ENCODE measurements at places on chromosomes 7 and 10.

DNA sequence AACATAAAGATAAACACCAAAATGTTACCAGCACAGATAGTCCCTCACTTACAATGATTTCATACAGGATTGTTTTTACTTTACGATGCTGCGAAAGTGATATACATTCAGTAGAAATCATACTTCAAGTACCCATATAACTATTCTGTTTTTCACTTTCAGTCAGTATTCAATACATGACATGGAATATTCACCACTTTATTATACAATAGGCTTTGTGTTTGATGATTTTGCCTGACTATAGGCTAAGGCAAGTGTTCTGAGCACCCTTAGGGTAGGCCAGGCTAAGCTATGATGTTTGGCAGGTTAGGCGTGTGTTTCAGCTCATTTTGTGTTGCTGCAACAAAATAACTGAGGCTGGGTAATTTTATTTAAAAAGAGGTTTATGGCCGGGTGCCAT lies 155.0 kb downstream of the RTKN2 start:
- DNase-seq: no peak

GRCh38 chr7:1775389-1775788 lies 105.3 kb downstream of the ELFN1 start:
- no peak for DNase-seq

DNA sequence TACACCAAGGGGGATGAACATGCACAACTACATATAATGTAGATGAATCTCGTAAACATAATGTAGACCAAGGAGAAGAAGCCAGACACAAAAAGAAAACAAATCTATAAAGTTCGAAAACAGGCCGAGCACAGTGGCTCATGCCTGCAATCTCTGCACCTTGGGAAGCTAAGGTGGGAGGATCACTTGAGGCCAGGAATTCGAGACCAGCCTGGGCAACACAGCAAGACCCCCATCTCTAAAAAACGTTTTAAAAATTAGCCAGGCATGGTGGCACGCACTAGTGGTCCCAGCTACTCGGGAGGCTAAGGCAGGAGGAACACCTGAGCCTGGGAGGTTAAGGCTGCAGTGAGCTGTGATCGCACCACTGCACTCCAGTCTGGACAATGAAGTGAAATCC lies 68.5 kb downstream of the GLI3 start:
- DNase-seq: no peak

DNA sequence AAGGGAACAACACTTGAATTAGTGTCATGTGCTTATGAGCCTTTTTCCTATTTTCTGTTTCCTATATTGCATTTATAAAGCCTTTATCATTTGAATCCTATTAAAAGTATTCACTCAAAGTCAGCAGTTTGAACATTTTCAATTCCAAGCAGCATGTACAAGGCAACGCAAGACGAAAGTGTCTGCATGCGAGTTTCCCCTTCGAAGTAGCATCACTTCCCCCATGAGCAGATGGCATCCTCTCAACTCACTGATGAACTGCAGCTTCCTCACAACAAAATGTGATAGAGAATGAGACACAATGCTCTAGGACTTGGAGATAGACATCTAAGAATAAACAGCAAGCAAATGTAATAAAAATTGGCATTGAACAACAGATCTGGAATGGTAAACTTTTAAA lies 270.7 kb downstream of the PRPF18 start:
- DNase-seq: no peak

DNA sequence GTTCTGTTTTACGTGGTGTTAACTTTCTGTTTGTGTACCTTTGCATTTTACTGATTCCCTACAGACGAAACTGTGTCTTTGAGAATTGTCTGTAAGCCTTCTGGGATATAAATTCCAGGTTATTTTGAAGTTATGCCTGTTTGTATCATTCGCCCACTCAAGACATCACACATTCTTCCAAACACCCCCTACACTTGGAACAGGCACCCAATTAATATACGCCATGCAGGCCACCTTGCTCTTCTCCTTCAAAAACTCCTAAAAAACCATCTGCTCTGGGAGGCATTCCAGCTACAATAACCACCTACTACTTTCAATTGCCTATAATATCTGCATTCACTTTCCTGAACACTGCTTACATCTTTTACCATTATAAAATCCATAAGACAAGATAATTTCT lies 453.3 kb downstream of the DGKB start:
- no peak for DNase-seq

DNA sequence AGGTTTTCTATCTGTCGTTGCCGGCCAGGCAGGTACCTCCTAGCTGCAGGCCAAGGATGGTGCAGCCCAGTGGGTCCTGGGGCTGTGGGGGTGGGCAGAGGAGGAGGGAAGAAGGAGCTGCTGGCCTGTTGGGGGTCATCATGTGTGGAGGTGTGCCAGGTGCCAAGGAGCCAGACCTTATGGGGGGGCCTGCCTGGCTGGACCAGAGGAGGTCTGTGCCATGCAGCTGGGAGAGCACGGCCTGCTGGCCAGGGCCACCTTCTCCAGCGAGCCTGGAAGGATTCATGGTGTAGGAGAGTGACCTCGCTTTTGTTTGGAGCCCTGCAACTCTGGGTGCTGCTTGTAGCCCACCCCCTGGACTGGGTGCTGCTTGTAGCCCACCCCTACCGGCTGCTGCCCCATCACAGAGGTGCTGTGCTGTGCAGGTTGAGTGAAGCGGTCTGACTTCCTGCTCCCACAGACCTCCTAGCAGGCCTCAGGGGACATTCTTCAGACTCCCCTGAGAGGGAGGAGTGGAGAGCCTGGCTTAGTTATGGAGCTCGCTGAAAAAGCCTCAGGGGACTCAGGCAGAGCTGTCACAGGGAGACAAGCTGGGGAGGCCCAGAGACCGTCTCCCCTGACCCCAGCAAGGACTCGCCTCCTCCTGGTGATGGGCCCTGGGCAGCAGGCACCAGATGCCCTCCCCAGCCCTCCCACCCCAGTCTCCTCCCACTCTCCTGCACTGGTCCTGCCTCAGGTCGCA lies 67.7 kb upstream of the AQP1 start:
- no peak for DNase-seq

GRCh38 chr7:17915796-17916195 lies 24.5 kb downstream of the SNX13 start:
- no peak for DNase-seq

DNA sequence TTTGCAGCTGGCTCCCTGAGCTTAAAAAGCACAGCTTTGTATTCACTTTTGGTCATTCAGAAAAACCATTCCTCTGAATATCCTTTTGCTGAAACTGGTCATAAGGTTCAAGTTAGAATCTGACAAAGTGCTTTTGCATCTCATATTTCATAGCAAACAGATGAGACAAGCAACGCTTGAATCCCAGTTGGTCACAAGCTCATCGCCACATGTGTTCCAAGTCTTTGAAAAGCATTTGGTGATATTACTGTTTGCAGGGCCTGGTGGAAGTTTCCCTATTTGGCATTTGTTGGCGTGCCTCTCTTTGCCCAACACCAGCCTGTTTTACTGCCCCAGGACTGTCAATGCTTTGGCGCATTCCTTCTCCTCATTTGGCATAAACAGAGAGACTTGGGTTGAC lies 10.3 kb downstream of the TACC2 start:
- no peak for DNase-seq

GRCh38 chr10:98417481-98417959 lies 2.5 kb upstream of the PYROXD2 start:
- DNase-seq: no peak

- no peak for DNase-seq
Observed at GRCh38 chr7:3591219-3591618, 290.2 kb downstream of the SDK1 start.

GRCh38 chr10:58897708-58898107 lies 278.7 kb upstream of the PHYHIPL start:
- no peak for DNase-seq

- peak; percentile 60 for DNase-seq
Observed at GRCh38 chr7:117673839-117674238, 194.0 kb downstream of the CFTR start.

GRCh38 chr10:48759113-48759901 lies 74.6 kb downstream of the WDFY4 start:
- no peak for DNase-seq

DNA sequence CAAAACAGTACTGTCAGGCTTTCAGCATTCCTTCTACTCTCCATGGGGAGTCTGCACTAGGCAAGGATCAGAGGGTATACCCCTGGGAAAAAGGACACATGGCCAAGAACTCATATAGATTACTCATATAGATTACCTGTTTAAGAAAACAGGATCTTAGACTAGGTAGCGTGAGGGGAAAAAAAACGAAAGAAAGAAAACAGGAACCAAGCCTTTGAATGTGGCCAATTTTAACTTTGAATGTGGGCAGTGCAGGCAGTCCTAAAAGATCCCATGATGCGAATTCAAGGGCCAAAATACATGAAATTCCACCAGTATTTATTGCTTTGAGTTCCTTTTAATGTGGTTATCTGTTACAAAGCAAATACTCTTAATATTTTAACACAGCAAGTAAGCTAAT lies 108.6 kb upstream of the TAC1 start:
- no peak for DNase-seq

GRCh38 chr7:73828107-73828803 lies 2.5 kb upstream of the CLDN4 start:
- peak; percentile 77 for DNase-seq

GRCh38 chr10:74029943-74030342 lies 32.0 kb downstream of the VCL start:
- no peak for DNase-seq

DNA sequence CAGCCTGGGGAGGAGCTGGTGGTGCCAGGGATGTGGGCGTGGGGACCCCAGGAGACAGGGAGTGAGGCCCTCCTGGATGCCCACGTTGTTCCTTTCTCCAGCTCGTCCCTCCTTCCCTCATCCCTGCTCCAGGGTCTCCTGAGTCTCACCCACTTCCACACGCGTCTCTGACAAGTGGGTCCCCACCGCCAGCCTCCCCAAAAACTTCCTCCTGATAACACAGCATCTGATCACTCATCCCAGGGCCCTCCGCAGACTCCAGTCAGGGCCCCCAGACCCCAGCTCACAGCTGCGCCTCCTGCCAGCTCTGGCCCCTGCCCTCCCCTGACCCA lies 60.6 kb upstream of the INPP5A start:
- DNase-seq: no peak

- no peak for DNase-seq
Observed at GRCh38 chr10:38007551-38007950, 2.9 kb upstream of the ZNF33A start.

DNA sequence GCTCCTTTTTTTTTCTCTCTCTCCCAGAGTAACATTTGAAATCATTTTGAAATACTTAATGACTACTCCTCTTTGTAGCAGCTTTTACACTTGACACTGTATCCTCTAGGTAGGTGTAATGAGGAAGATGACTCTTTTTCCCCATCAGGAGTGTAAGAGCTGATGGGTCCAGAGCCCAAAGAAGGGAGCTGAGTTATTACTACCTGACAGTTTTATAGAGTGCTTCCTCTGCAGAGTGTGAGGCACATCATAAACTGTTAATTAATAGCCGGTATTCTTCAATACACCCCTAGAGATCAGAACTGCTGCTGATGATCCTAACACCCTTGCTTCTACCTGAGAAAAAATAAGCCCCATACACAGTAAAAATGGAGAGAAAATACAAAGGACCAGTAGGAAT lies 279.8 kb upstream of the SEMA3A start:
- DNase-seq: no peak

GRCh38 chr10:22681783-22682183 lies 32.6 kb downstream of the PIP4K2A start:
- peak; percentile 90 for DNase-seq

DNA sequence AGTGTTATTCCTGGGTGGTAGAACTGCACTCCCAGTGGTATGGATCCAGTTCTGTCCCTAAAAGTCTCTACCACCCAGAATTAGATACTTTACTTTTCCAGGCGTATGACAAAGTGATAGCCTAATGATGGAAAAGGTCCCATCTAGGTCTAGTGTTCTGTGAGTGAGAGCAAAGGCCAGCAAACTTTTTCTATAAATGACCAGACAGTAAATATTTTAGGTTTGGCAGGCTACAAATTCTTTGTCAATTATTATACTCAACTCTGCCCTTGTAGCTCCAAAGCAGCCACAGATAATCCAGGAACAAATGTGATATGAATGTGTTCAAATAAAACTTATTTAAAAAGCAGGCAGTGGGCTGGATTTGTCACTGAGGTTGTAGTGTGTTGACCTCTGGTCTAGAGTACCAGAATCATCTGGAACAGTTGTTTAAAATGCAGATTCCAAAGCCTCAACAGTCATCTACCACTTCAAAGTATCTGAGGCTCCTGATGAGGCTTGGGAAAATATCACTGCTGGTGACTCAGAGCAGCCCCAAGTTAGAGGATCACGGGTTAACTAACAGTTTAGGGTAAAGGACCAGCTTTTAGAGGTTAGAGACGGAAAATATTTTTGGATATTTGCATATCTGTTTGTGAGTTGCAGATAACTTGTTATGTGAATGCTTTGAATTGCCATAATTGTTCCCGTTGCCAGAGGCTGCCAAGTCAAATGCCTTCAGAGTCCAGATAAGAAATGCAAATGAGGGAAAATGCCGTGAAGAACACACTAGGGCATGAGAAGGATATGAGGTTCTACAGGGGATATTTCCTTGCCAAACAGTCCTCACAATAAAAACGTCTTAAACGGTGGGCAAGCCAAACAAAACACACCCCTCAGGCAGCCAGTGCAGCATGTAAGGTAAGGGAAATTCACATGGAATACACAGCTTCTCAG lies 19.4 kb downstream of the NRAP start:
- DNase-seq: no peak

DNA sequence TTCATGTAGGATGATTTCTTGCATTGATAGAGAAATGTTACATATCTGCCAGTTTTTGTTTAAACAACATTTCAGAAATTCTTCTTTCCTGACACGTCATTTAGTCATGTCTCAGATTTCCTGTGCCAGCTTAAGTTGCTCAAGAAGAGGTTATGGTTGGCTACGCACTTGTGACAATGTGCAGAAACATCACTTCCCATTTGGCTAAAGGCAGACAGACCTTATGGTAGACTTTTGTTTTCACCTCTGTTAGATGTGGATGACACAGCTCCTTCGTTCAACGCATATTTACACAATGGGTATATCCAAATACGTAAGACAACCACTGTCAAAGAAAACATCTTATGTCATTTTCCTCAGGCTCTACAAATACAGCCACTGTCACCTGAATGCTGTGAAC lies 125.8 kb downstream of the DOCK4 start:
- peak; percentile 58 for DNase-seq

DNA sequence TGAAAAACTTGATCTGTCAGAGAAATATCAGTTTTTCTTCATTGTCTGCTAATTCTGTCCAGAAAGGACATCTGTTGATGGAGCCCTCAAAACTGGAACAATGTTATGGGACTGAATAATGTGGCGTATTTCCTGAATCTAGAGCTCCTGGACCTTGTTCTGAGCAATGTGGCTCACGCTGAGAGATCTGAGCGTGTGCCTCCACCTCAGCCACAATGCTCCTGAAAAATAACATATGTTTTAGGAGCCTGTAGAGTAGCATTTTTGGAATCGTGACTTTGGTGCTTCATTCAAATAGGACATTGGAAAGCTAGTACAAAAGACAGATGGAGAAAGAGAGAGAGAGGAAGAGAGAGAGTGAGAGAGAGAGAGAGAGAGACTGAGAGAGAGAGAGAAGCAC lies 110.3 kb downstream of the BMPER start:
- no peak for DNase-seq

- DNase-seq: no peak
Observed at GRCh38 chr7:112447406-112447805, 2.9 kb upstream of the IFRD1 start.
